ENCODE measurements at places on chromosomes 7 and 10. TPM values are rescaled to one million over a fixed set of nuclear protein-coding genes. Genes with fewer than 3 reads are reported as not detected.

DNA sequence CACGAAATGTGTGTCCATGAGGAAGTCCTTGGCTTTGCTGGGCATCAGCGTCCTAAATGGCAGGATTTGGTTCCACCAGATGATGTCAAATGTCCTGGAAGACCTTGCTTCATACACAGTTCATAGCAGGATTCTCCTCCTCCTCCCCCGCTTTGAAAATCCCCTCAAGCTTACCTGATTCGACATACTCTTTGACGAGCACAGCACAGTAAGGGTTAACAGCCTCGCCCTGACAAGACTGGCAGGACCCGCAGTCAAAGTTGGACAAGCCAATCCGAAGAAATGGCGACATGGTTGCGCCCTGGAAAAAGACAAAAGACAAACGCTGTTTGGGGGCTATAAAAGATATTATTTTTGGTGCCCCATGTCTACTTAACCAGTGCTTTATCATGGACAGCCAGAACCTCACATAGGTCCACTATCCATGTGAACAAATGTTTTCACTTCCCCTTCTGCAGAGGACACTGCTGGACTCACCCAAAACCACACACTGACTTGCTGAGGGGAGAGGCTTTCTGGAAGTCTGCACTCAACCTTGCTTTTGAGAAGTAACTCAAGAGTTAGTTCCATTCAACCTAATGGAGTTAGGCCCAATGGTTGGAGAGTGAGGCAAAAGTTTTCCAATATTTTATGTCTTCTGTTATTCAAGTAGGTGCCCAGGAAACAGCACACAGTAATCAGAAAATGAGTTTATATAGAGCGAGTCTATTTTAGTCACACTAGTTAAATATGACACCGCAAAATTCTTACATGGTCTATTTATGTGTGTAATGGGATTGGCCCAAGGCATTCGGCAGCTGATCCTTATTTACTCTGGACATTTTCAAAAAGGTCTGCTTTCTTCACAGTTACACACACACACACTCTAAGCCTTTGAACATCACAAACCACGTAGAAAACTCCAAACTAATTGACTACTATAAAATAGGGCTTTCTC, 65.0 kb downstream of the PRKCQ start:
- no peak for DNase-seq

Gene CRYGN
- 1.2 TPM for total RNA-seq

DNA sequence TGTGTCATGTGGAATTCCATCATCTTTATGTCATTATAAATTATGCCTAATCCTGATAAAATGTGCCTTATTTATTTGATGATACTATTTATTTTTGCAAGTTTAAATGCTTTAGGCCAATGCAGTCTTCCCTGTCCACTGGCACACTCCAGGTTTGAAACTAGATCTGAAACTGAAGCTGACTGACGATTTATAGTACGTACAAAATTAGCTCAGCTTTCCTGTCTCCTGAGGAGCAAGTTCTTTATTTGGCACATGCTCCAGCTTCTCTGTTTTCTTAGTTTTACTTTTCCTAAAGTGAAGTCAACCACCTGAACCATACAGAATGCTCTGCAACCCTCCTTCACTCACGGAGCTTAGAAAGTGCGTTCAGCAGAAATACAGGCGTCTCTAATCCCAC, 164.1 kb downstream of the HECW1 start:
- no peak for DNase-seq

DNA sequence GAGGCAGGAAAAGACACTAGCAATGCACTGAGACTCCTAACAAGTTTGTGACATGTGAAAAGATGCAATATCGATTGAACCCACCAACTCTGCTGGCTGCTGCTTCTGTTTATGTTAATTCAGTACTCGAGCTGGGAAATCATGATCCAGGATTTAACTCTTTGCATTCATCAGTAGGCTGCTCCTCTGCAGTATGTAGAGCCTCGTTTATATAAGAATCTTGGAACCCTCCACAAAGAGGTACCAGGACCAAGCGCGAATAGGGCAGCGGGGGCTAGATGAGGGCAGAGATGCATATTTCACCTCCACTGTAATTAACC, 7.8 kb downstream of the PRKAG2 start:
- DNase-seq = no peak

Gene CHCHD1
- 77.6 TPM for total RNA-seq

- no peak for DNase-seq
Measured at GRCh38 chr7:37714606-37715005, 31.0 kb downstream of the GPR141 start.

GRCh38 chr7:71615017-71615416, 483.1 kb downstream of the GALNT17 start:
- peak; percentile 35 for DNase-seq

DNA sequence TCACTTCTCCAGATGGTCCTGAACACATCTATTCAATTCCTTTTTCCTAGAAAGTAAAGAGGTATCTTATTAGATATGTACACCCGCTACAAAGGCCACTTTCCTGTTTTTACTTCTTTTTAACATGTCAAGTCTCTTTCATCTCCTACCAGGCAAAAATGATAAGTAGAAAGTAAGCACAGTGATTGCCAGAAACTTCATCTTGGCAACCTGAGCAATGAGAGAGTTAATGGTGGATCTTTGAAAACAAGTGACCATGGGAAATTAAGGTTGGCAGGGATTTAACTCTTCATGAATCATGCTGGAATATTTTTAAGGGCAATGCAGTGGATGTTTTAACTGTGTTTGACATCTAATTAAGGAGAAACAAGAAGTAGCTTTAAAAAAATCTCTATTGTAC, 2.7 kb downstream of the SEMA3A start:
- no peak for DNase-seq

DNA sequence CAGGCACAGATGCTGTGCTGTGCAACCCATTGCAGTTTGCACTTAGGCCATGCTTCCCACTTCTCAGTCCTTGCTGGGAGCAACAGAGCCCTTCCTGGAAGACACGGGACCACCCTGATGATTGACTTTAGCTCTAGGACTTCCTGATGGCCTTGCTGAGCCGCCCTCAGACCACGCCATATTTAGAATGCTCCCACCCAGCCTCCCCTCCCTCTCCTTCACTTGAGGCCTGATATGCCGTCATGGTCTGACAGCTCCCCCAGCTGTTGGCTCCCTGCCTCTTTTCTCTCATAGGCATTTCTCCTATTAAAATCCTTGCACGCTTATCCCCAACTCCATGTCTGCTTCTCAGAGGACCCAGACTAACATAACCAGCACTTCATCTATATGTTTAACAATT, 29.4 kb upstream of the GATAD1 start:
- DNase-seq = no peak

GRCh38 chr10:97197030-97197500, 11.3 kb upstream of the SLIT1 start:
- no peak for DNase-seq

Gene STEAP1
- total RNA-seq = 0.83 TPM

- DNase-seq = no peak
Measured at GRCh38 chr10:132269266-132270230, 38.2 kb downstream of the STK32C start.
